Activated CD4-positive, alpha-beta T cell treated with anti-CD3 and anti-CD28 coated beads, Interleukin-2, amount 10 ng/mL, durations not matched to agents 24 days and 14 days (primary cell): ENCODE measurements at places on chromosomes 6 and 20.
A peak's percentile ranks its signal among the peaks of the same experiment; 100 is the strongest.

DNA sequence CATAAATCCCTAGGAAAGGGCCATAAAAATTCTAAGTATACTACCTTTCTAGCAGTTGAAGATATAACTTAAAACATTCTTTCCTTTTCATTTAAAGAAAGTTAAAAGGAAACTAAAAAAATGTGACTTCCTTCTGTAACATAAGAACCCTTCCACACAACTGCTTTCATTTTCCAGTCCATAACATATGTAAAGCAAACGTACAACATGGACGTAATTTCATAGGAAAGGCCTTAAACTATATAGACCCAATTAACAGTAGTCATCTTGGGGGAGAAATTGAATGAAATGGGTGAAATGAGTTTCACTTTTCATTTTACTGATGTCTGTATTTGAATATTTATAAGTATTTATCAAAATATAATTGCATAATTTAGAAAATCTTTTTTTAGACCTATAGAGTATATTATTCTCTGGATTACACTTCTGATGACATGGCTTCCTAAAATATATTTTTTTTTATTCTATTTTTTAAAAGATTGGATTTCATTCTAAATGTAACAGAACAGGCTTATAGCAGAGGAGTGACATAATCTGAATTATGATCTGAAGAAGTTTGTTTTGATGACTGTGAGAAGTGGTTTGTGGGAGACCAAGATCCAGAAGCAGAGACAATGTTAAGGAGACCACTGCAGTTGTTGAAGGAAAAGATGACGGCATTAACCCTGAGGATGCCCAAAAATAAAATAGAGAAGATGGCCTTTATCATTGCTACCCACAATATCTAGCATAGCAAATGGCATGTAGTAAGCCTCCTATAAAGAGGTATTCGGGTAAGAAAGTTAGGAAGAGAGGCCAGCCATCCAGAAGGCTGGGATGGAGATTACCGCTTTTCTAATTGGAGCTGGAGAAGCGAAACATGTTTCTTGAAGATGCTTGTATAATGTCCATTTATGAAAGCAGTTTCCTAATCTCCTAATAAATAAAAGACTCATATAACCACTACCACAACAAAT, 260.4 kb downstream of the PTPRK start:
- peak overlapping the region; percentile 69 for H3K27ac ChIP-seq
- peaks cover 2% of the 10 kb centered on the region for H3K27me3 ChIP-seq
- H3K4me3 ChIP-seq, result peak overlapping the region; percentile 48
- peaks cover 2% of the 10 kb centered on the region for H3K36me3 ChIP-seq

GRCh38 chr6:140182821-140183220, 808.4 kb upstream of the CITED2 start:
- DNase-seq, result no peak
- H3K27me3 ChIP-seq, result no peaks in the 10 kb centered on the region
- no peaks in the 10 kb centered on the region for H3K36me3 ChIP-seq
- no peak overlapping the region for H3K27ac ChIP-seq

DNA sequence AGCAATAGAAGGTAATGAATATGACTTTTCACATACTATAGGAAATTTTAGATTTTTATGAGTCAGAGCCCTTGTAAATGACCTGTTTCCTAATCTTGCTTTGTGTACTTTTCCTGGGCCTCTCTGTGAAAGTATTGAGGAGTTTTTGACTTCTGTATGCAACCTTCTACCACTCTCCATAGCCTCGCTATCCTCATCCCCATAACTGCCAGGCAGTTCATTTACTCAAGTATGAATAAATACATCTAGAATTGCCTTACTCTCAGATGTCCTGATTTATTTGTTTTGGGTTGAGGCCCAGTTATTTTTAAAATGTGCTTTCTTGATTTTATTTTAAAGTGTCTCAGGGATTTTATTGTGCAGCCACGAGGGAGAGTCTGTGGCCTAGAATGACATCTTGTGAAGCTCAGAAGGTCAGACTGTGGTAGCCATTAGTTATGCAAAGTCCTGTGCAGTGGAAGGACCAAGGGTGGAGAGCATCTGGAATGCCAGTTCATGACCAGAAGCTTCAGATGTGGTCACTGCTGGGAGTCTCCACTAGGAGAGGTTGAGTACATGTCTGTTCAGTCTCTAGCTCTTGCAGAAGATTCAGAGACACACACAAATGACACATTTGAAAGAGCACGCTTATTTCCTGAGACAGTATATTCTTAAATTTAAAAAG, 346.2 kb upstream of the IMPG1 start:
- DNase-seq, result no peak
- H3K4me1 ChIP-seq, result no peaks in the 10 kb centered on the region
- no peaks in the 10 kb centered on the region for H3K36me3 ChIP-seq
- H3K4me3 ChIP-seq, result no peak overlapping the region

- peaks cover 3% of the 10 kb centered on the region for H3K36me3 ChIP-seq
- H3K27ac ChIP-seq, result no peak overlapping the region
- no peaks in the 10 kb centered on the region for H3K27me3 ChIP-seq
- no peak for DNase-seq
- H3K4me3 ChIP-seq, result no peak overlapping the region
Measured at GRCh38 chr6:41798901-41799558, 11.5 kb downstream of the TOMM6 start.

DNA sequence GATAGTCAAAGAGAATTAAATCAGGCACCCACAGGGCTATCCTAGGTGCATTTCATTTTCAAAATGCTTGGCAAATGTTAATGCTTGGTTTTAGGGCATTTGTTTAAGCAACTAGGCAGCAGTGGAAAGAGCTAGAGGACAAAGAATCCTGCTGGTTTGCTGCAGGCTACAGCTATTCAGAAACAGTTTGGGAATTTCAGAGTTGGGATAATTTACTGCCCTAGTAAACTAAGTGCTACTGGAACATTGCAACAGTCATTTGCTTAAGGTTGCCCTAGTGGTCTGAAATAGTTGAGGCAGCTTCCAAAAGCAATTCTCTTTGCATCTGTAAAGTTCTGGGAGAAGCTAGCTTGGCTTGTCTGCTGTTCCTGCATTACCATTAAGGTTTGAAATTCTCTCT, 312.7 kb downstream of the LAMA2 start:
- peaks cover 2% of the 10 kb centered on the region for H3K27me3 ChIP-seq
- no peak for DNase-seq
- H3K36me3 ChIP-seq, result no peaks in the 10 kb centered on the region
- H3K4me1 ChIP-seq, result no peaks in the 10 kb centered on the region
- no peak overlapping the region for H3K27ac ChIP-seq
